ENCODE measurements at places on chromosomes 1 and 21.

DNA sequence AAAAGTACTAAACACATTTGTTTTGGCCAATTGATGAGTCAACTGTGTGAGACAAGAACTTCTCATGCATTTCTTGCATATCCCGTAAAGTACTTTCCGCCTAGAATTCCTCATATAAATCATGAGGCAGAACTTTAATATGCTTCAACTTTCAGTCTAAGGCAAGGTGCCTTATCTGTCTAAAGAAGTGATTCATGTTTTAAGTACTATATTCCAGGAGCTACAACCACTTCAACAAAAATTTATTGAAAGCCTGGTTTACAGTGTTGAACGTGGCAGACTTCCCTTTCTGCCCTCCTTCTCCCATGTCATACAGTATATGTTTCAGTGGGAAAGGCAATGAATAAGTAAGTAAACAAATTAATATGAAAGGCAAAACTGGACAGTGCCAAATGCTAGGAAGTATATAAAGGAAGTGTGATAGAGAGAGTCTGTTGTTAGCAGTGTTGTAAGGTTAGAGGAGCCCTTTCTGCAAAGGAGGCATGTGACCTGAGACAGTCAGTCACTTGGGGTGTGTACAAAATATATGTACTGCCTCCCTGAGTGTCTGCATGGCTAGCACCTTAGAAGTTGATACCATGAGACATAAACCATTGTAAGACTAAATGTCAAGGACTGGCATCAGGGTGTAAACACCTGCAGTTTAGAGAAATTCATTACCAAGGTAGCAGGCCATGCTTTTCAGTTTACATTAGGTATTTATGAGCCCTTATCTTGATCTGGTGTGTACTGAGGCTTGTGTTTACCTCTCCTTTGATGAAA is 362.2 kb downstream of the SRGAP2C start:
- DNase-seq: no peak

DNA sequence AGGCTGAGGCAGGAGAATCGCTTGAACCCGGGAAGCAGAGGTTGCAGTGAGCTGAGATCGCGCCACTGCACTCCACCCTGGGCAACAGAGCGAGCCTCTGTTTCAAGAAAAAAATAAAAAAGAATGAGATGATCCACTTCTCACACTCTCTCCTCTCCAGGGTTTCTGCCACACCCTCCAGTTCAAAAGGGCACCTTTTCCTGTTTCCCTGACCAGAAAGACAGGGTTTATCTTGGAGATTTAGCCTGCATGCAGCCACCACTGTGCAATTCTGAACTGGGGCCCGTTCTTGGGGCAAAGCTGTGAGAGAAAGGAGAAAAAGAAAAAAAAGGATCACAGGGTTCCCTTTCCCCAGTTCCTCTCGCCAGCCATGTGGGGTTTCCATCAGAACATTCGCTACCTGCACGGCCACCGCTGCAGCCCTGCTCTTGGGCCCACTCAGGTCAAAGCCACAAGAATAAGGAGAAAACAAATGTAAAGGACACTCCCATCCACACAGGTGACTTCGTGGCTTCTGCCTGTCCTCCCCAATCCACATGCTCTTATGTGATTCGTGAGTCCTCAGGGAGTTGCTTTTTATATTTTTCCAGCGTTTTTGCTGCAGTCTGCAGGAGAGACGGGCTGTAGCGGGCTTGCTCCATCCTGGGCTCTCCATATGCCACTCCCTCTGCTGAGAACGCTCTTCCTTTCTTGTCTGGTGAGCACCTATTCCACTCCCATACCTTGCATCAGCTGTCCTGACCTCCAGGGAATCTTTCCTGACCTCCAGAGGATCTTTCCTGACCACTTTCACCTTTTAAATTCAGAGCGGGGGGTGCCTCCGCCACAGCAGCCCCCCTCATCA is 26.4 kb downstream of the GNG4 start:
- DNase-seq: no peak

DNA sequence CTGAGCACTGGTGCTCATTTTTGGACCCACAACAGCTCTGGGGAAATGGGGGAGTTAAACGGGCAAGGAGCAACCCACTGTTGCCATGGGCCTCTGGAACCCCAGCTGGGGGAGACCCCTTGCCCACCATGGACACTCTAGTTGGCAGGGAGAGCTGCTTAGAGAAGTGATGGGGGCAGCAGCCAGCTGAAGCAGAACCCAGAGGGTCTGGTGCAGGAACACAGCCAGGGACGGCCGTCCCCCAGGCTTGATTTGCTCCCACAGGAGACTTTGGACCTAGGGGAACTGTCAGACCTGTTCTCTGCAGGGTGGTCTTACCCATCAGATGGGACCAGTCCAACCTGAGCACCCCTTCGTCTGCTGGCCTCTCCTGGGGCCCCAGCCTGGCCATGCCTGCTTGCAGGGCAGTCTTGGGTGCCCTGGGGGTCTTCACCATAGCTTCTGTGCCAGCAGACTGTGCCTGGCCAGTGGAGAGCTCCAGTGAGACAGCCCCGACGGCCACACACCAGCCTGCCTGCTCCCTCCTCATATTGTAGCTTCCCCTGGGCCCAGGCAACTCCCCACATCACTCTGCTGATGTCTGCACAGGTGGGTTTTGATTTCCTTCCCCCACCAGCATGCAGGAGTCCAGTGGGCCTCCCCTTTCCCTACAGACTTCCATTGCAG is 11.3 kb downstream of the SPATC1L start:
- no peak for DNase-seq

- DNase-seq: no peak
These were observed 218.8 kb upstream of the CAMK1G start for GRCh38 chr1:209364716-209365115.

- no peak for DNase-seq
These were observed 13.1 kb upstream of the COL24A1 start for GRCh38 chr1:86169625-86170024.
